Caudate nucleus (tissue), 63 donors: ENCODE measurements at places on chromosomes 3 and 15.

DNA sequence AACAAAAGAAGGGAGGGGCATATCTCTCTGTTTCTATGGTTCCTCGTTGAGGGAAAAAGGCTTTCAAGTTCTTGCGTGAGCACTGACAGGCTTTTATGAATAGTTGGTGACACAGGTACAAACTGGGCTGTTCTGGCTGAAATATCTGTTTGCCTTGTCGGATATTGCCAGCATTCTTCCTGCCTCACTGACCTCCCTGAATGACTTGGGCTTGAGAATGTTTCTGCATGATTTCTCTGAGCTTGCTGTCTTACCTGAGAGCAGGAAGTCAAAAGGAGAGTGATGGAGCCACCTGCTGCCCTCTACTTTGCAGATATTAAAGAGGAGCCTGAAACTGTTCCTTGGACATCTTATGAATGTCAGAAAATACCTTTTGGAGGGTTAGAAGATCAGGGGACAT lies 4.8 kb downstream of the GCNT3 start:
- DNase-seq, result no peak

GRCh38 chr15:35560258-35560657 lies 14.3 kb upstream of the DPH6 start:
- DNase-seq, result no peak

- no peak for DNase-seq
These were observed 100.7 kb downstream of the CACNA2D3 start for GRCh38 chr3:54223063-54223462.

DNA sequence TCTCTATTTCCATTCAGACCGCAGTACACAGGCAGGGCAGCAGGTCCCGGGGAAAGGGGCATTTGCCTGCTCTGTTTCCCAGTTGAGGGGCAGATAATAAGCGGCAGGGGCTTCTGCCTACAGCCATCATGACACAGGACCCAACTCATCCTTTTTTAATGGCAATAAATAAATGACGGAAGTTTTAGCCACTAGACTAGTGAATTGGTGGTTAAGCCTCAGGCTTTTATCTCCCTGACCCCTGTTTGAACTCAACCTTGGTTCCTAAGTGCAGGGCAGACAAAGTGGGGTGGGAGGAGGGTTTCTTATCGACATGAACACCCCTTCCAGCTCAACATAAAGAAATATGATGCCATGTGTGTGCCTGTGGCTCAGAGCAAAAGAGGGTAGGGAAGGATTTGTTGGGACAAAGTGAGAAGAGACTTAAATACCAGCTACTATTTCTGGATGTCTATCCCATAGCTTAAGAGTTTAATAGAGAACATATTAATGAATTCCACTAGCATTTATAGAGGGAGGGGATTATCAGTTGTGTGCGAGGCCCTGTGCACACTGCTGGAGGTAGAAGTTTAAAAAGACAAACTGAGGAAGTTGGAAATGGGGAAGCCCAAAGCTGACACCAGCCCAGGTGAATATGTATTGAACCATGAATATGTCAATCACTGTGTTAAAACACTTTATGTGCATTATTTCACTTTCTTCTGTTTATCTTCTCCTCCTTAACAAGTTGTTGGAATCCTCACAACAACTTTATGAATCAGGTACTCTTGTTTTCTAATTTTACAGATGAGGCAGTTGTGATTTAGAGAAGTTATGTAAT lies 939.4 kb downstream of the MCTP2 start:
- DNase-seq, result no peak

GRCh38 chr3:159807137-159808040 lies 181.2 kb upstream of the IL12A start:
- DNase-seq, result no peak

- DNase-seq, result no peak
These were observed 165.6 kb upstream of the SMAD3 start for GRCh38 chr15:66899555-66900350.

DNA sequence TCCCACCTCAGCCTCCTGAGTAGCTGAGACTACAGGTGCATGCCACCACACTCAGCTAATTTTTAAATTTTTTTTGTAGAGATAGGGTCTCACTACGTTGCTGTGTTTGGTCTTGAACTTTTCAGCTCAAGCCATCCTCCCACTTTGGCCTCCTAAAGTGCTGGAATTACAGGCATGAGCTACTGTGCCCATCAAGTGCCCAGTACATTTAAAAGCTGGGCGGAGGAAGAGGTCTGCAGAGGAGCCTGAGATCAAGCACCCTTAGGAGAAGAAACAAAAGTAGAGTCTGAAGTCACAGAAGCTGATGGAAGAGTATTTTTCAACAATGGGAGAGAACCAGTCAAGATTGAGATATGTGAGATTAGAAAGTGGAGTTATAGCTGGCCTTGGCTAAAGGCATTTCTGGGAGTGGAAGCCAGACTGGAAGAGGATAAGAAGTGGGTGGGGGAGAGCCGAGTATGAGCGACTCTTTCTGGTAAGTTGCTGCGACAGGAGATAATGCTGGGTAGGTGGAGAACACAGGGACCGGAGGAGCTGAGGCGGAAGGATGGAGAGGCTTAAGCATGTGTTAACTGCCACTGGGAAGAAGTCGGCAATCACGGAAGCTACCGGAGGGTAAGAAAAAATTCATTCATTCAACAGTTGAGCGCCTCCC lies 782 bp upstream of the IREB2 start:
- no peak for DNase-seq

GRCh38 chr15:67850336-67850735 lies 10.5 kb upstream of the RNU6-1 start:
- DNase-seq, result no peak

- no peak for DNase-seq
These were observed 118.3 kb downstream of the OSBPL10 start for GRCh38 chr3:31862666-31863279.

DNA sequence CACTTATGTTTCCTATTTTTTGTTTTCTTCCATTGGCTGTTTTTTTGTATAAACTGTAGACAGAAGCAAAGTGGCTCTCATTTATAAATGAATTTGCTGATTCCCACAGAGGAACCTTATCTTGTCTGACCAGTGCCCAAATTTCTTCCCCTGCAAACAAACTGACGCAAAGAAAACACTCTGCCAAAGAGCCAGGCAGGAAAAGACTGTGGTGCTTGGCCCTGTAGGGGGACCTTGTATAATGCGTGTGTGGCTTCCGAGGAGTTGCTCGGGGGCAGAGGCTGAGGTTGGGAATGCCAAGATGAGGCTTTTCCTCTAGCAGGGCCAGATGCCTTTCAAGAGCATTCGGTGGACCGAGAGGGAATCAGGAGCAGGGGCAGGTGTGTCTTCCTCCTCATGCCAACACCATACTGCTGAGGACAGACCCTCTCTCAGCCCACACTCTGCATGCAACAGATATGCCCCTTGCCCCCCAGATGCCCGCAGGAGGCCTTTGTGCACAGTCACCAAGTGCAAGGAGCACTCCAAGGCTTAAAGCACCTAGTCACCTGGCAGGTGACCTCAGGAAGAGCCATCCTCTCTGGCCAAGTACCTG lies 104.3 kb upstream of the ABHD17C start:
- DNase-seq, result no peak

- DNase-seq, result no peak
These were observed 76.3 kb upstream of the IQSEC1 start for GRCh38 chr3:13149330-13150108.

DNA sequence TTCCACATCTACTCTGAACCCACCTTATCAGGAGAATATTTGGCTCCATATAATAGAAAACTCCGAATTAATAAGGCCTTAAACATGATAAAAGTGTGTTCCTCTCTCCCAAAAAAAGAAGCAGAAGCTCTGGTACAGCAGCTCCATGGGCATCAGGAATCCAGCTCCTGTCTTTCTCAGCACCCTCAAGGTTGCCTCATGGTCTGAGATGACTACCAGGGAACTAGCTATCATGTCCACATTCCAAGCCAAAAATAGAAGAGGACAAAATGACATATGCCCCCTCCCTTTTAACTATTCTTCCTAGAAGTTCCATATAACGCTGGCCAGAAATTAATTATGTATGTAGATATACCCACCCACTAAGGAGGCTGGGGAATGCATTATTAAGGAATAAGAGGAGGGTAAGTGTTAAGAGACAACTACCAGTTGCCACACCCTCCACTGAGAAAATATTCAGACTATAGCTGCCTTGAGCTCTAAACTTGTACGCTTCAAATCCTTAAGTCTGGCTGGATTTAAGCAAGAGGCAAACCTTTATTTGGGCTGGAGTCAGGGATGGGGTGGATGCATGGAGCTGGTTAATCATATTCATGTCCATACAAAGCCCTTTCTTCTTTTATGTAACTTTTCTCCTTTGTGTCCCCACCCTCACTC lies 35.8 kb upstream of the CTDSPL start:
- DNase-seq, result no peak

DNA sequence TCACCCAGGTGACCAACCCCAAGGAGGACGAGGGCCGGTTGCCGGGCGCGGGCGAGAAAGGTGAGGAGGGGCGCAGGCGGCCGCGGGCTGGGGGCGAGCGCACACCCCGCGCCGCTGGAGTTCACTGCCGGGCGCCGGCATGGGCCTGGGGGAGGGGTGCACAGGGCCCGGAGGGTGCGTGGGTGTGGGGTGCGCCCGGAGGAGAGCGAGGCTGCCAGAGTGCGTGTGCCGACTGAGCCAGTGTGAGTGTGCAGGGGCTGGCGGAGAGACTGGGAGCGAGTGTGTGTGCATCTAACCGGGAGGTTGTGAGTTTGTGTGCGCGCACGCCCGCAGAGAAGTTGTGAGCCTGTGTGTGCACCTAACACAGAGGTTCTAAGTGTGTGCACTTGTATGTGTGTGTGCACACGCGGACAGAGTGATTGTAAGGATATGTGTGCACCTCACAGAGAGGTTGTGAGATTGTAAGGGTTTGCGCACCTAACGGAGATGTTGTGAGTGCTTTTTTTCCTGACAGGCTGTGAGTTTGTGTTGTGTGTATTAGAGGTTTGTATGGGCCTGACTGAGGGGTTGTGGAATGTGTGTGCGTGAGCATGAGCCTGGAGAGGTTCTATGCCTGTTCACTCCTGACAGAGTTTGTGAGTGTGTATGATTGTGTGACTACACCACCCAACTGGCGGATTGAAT lies 681 bp downstream of the CTDSPL start:
- DNase-seq, result peak; percentile 59

DNA sequence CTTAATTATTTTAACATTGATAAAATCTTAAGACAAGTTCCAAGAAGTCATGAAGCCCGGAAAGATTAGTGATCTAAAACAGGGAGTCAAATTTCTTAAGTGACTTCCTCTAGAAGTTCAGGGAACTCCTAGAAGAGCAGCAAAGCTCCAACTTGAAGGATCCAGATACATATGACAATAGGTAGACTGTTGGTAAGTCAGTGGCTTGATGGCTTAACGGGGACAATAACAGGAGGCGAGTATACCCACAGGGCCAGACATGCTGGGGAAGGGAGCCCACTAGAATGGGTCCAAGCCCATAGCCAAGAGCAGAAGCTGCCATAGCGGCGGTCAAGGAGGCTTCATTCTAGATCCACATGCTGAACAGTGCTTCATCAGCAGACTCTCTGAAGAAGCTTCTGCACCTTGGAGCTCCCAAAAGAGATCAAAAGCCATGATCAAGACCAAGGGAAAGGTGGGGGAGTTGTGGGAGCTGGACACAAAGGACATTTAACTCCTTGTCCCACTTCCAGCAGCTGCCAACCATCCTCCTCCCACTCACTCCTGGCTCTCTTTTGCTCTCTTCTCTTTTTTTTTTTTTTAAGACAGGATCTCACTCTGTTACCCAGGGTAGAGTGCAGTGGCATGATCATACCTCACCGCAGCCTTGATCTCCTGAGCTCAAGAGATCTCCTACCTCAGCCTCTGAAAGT lies 10.2 kb upstream of the CA12 start:
- DNase-seq, result no peak

GRCh38 chr3:177441813-177442646 lies 244.7 kb upstream of the TBL1XR1 start:
- no peak for DNase-seq

- no peak for DNase-seq
These were observed 357.0 kb upstream of the ICE2 start for GRCh38 chr15:60835974-60836373.

DNA sequence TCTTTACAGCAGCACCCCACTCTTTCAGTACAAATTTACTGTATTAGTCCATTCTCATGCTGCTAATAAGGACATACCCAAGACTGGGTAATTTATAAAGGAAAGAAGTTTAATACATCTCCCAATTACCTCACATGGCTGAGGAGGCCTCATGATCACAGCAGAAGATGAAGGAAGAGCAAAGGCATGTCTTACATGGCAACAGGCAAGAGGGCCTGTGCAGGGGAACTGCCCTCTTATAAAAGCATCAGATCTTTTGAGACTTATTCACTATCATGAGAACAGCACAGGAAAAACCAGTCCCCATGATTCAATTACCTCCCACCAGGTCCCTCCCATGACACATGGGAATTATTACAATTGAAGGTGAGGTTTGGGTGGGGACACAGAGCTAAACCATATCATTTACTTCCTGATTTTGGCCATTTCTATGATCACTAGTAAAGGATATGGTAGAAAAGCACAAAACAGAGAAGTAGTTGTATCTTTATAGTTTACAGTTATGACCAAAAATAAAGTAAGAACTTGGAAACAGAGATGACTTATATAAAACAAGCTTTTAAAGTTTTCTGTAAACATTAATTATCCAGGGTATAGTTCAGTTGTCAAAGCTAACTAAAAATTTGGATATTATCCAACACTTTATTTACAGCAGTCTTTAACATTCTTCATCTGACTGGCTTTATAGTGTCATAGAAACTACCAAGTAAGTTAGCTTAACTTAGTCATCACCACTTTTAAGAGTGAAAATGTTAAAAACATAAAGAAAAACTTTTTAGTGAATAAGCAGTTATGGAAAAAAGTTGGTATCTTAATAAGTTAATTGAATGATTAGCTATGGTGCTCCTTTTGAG lies 40.2 kb downstream of the P2RY1 start:
- no peak for DNase-seq

- no peak for DNase-seq
These were observed 414.6 kb upstream of the ARPP21 start for GRCh38 chr3:35224565-35225295.

DNA sequence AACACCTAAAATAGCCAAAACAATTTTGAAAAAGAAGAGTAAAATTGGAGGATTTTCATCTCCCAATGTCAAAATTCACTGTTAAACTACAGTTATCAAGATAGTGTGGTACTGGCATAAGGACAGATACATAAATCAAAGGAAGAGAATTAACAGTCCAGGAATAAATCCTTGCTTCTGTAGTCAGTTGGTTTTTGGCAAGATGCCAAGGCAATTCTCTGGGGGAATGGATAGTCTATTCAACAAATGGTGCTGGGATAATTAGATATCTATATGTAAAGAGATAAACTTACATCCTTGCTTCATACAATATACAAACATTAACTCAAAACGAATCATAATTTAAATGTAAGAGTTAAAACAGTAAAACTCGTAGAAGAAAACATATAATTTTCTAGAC lies 57.9 kb upstream of the SELENOK start:
- no peak for DNase-seq

DNA sequence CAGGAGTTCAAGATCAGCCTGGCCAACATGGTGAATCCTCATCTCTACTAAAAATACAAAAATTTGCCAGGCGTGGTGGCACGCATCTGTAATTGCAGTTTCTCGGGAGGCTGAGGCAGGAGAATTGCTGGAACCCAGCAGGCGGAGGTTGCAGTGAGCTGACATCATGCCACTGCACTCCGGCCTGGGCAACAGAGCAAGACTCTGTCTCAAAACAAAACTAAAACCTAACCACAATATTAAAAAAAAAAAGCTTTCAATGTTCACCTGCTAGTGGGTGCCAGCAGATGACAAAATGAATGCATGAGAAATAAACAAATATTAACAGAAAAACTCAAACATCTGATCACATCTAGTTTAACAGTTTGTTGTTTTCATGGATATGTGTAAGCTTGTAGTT lies 9.0 kb downstream of the SLC24A1 start:
- no peak for DNase-seq
